Activated CD4-positive, CD25-positive, alpha-beta regulatory T cell (primary cell): ENCODE measurements at places on chromosomes 2 and 18.

DNA sequence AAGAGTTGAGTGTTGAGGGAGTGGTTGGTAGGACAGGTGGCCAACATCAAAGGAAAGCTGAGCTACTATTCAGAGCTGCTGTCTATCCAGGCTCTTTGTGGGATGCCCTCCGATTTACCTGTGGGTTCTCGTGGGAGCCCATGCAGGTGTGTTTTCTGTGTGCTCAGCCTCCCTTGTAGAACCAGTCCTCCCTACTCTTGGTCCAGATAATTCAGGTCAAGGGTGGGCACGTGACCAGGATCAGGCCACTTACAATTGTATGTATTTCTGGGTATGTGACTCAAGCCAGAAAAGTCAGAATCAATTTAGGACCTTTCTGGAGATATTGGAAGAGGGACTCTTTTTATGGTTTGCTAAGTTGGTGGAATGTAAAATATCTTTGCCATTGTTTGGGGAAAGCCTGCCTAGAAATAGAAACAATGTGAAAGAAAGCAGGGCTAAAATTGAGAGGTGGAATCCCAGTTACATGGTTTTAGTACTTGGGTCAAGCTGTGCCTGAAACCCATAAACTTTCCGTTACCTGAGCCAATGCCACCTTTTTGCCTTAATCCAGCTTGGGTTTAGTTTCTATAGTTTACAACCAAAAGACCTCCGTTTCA is 93.2 kb downstream of the PDCL3 start:
- no peak for DNase-seq

GRCh38 chr18:42392416-42392815 is 437.4 kb downstream of the PIK3C3 start:
- no peak for DNase-seq

GRCh38 chr2:66305718-66306117 is 129.2 kb upstream of the MEIS1 start:
- no peak for DNase-seq

DNA sequence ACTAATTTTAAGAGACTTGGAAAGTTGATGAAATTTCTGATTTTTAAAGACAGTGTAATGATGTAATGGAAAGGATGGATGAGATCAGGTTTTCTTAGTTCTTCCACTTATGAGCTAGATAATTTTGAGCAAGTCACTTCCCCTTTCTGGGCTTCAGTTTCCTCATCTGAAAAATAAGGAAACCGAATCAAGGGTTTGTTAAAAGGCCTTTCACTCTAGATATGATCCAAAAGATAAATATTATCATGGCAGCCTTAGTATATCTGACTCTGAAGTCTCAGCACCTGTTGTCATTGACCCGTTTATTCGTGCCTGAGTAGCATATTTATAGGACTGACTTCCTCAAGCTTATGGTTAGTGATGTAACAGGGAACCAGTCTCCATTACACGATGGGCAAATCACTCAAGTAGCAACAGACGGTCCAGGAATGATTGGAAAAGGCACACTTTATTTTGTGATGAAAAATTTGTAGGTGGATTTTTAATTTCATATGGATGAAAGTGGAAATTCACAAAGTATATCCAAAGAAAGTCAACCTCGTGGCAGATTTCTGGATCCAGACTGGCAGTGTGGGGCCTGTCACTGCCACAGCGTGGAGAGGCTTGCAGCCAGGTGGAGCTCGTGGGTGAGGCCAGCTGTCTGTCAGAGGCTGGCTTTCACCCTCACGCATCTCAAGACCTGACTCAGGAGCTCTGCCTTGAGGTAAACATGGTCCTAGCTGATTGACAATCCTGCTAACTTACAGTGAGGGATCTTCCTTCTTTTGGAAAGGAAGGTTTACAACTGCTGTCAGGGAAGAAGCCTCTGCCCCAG is 137.9 kb upstream of the CXCR4 start:
- no peak for DNase-seq

DNA sequence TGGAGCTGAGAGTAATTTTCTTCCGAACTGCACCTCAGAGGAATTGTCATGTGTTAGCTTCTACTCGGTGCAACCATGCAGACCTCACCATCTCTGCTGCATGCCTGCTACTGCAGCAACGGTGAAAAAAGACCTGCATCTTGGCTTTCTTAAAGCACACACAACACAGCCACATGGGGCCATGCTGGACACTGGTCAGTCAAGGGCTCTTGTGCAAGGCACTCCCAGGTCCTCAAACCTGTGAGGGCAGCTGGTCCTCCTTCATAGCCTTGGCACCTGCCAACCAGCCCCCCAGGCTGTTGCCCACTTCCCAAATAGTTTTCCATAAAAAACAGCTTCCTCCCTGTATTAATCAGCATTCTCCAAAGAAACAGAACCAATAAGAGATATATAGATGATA is 113.5 kb upstream of the TEX51 start:
- DNase-seq = no peak

GRCh38 chr2:64928813-64929212 is 60.4 kb upstream of the SLC1A4 start:
- no peak for DNase-seq

DNA sequence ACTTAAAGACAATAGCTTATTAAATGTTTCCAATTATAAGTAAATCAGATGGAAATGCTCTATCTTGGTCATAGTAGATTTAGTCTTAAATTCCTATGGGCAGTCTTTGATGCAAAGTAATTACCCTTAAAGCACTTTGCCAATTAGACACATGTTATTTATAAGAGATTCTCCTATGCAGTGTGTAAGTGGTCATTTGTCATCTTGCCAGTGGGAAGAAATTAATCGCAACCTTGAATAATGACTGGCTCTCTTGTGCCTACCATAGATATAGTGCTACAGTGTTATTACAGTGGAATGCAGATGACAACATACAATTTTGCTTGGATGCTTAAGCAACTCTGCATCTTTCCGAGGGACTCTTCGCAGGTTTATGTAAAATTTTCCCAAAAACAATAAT is 311.0 kb upstream of the THUMPD2 start:
- no peak for DNase-seq

DNA sequence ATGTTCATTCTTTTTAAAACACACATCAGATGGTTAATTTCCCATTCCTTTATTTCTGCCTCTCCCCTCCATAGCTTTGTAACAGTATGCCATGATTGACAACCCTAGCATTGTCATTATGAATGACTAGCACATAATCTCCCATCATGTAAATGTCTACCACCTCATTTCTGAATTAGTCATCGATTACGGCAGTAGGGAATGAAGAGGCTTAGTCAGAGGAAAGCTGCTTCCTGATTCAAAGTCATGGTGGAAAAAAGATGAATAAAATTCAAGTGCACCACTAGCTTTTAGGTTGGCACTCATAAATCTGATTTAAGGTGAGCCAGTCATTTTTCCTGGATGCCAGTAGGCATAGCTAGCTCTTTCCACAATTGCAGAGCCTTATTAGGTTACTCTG is 19.1 kb upstream of the ACMSD start:
- DNase-seq = no peak

- no peak for DNase-seq
Measured at GRCh38 chr2:222261504-222261903, 37.3 kb downstream of the PAX3 start.

DNA sequence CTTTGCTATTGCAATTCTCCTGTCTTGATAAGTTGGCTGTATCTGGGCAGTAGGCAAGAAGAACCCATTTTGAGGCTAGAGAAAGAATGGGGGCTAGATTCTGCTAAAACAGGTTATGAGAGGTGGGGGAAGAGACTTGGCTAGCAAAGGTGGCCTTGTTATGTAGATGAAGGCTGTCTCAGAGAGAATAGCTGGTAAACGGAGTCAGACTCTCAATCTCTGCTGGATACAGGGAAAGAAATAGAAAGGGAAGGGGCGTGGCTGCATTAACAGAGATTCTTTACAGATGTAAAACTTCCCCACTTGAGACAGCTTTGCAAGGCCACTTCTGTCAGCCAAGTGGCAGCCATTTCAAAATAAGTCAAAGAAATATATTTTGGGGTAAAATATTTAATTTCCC is 38.1 kb upstream of the ARHGAP25 start:
- DNase-seq = no peak

- no peak for DNase-seq
Measured at GRCh38 chr18:79283929-79284328, 111.8 kb upstream of the NFATC1 start.

GRCh38 chr2:74514368-74515270 is at the start of gene TLX2:
Gene TLX2 (plus strand): TSS chr2:74514450. CDS start chr2:74514807, 357 bp downstream.
- DNase-seq = no peak

DNA sequence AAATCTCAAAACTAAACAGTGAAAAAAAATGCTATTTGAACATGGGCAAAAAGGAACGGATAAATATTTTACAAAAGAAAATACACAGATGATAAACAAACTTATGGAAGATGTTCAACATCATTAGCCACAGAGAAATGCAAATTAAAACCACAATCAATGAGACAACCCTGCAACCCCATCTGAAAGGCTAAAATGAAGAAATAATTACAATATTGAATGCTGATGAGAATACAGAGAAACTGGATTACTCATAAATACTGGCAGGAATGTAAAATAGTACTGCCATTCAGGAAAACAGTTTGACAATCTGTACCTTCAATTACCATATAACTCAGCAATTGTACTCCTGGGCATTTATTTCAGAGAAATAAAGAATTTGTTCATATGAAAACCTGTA is 193.1 kb upstream of the UBE2E3 start:
- no peak for DNase-seq

DNA sequence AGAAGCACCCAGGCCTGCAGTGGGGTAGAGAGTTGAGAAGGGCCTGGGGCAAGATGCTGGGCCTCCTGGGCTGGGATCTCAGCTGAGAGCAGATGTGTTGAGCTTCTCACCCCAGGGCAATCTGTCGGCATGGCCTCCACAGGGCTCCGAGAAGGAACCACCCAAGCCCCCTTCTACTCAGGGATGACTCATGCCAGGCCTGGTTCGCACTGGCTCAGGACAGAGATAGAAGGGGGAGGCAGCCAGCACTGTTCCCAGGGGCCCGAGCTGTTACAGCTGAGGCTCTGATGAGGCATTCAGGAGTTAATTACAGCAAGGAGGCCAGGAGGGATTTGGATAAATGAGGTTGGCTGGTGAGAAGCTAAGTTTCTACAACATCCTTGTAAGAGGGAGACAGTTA is 62.5 kb downstream of the CENPO start:
- no peak for DNase-seq

- no peak for DNase-seq
Measured at GRCh38 chr2:216842636-216843035, 17.2 kb downstream of the TNP1 start.

GRCh38 chr18:8800445-8800844 is 95.1 kb downstream of the MTCL1 start:
- no peak for DNase-seq

DNA sequence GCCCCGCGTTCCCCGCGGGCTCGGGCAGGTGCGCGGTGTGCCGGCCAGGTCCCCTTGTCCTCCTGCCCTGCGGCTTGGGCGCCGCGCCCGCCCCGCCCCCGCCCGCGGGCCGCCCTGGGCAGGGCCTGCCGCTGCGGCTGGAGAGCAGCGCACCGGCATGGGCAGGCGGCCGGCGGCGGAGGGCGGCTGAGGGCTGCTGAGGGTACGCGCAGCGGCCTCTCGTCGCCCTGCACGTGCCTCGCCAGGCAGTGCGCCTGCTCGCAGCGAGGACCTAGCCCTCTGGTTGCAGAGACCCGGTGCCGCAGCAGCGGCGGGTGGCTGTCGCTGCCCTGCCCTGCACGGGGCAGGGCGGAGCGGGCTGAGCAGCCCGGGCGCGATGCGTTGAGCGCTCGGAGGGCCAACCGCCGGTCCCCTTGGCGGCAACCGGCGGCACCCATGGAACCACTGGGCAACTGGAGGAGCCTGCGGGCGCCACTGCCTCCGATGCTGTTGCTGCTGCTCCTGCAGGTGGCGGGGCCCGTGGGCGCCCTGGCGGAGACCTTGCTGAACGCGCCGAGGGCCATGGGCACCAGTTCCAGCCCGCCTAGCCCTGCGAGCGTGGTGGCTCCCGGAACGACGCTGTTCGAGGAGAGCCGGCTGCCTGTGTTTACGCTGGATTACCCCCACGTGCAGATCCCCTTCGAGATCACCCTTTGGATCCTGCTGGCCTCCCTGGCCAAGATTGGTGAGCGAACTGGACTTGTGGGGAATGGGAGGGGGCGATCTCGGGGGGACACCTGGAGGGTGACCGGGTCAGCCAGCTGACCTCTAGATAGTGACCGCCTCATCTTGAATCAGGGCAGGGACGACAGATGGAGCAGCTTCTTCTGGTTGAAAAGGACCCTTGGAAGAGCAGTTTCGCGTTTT is at the start of gene SLC9A2:
Gene SLC9A2 (plus strand): TSS at position 140 of the 906 bp plus-strand sequence. CDS start 296 bp downstream, at position 436.
- no peak for DNase-seq

DNA sequence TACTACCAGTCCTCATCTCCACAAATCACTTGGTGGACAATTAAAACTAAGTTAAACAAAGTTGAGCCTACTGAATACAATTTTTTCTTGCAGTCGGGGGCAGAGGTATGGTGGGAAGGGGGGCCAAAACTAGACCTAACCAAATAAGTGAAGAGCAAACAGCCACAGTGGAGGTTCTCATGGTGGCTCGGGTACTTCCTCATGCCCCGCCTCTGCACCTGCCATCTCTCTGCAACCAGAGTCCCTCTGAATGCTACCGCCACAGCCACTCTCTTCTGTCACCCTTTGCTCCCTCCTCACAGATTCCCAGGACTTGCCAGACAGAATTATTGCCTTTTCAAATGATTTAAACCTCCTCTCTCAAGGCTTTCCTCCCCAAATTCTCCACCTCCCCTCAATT is 204.2 kb downstream of the TMEM247 start:
- no peak for DNase-seq

DNA sequence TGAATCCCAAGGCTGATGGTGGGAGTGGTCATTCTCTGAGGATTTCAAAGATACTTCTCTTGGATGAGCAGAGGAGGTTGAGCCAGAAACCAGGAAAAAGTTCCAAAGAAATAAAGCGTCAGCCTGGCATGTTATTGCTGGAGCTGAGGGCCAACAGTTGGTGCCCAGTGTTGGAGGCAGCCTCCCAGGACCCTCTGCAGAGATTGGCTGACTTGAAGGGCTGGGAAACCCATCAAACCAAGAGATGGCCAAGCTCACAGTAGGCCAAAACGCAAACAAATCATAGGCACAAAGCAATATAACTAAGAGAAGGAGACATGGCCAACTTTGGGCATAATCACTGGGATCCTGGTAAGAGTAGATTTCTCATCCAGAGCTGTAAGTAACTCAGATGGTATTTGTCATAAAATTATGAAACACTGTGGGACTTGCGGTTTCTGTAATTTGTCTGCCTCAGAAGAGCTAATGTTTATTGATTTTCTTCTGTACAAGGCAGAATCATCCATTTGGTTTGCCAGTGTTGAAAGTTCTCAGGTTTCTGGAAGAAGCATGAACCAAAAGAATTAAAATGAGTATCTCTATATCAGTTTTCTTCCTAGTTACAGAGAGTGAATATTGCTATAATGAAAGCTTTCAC is 108.3 kb downstream of the ATL2 start:
- DNase-seq = no peak

DNA sequence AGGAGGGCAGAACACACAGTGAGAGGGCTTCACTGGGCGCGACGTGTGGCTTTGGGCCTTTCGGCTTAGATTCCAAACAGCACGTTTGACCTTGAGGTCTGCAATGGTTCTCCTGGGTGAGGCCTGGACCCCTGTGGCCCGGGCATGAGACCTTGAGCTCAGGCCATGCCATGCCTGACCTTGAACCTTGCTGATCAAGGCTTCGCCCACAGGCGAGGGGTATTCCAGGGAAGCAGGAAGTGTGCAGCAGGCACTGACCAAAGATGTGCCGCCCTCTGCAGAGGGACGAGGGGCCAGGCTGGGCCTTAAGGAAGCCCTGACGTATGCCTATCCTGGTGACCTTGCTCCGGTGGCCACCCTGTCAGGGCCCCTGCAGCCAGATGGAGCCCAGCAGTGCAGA is 178.3 kb upstream of the HDAC4 start:
- DNase-seq = no peak

GRCh38 chr2:188042412-188042811 is 249.3 kb upstream of the GULP1 start:
- no peak for DNase-seq
